RKO (cell line): ENCODE measurements at places on chromosomes 1 and 21.

- DNase-seq = peak; percentile 72
These were observed 697 bp downstream of the PRDM16 start for GRCh38 chr1:3069491-3070308.

GRCh38 chr21:16572032-16572431 lies 842.2 kb downstream of the USP25 start:
- peak; percentile 19 for DNase-seq

DNA sequence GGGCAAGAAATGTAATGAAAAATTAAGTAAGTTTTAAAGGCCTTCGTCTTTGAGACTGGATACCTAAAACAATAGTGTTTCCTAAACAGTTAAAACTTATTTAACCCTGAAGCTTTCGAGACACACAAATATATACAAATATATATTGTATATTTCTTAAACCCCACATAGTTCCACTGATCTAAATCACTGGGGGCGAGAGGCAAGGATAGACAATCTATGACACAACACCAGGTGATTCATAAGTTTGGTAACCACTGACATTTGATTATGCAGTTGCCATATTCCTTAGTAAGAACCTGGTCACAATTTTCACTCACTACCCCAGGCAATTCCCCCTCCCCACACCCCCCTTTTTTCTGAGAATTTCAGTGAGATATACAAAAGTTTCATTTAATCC lies 55.3 kb upstream of the BOLA1 start:
- peak; percentile 95 for DNase-seq

- DNase-seq = no peak
These were observed 2.7 kb downstream of the DENND2D start for GRCh38 chr1:111197598-111198284.

- DNase-seq = peak; percentile 96
These were observed 1.1 kb upstream of the GADD45A start for GRCh38 chr1:67683766-67684525.

- DNase-seq = no peak
These were observed 161.3 kb downstream of the GALNT2 start for GRCh38 chr1:230228236-230228897.

GRCh38 chr21:33811167-33812010 lies 104.2 kb downstream of the ATP5PO start:
- DNase-seq = no peak

GRCh38 chr1:20530901-20531300 lies 21.5 kb upstream of the FAM43B start:
- DNase-seq = no peak

DNA sequence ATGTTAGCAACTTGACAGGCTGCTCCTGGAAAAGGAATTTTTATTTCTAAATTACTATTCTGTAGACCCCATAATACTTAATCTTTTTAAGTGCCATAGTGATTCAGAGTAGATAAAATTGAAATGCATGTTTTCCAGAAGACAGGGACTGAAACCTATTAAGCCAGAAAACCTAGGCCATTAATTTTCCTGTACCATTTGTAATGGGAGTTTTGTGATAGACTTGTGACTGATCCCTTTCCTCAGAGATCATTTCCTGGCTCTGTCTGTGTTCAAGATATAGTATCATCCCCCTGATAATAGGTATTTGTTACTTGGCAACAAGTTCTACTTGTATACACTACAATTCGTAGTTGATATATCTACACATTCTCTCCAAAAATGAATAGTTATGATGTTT lies 1609.8 kb downstream of the AMY1C start:
- no peak for DNase-seq

GRCh38 chr21:42780617-42781016 lies 98.7 kb downstream of the WDR4 start:
- DNase-seq = no peak

- DNase-seq = peak; percentile 16
These were observed 118.2 kb upstream of the ADGRL4 start for GRCh38 chr1:79124756-79125155.

- DNase-seq = no peak
These were observed 20.5 kb downstream of the PRXL2B start for GRCh38 chr1:2606881-2607621.

DNA sequence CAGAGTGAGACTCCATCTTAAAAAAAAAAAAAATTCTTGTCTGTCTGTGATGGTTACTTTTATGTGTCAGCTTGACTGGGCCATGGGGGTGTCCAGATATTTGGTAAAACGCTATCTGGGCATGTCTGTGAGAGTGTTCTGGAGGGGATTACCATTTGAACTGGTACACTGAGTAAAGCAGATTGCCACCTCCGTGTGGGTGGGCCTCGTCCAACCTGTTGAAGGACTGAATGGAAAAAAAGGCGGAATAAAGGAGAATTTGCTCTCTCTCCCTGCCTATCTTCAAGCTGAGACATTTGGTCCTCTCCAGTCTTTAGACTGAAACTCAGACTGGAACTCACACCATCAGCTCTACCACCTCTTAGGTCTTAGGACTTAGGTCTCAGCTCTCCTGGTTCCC lies 82.8 kb downstream of the MIS18A start:
- DNase-seq = no peak

DNA sequence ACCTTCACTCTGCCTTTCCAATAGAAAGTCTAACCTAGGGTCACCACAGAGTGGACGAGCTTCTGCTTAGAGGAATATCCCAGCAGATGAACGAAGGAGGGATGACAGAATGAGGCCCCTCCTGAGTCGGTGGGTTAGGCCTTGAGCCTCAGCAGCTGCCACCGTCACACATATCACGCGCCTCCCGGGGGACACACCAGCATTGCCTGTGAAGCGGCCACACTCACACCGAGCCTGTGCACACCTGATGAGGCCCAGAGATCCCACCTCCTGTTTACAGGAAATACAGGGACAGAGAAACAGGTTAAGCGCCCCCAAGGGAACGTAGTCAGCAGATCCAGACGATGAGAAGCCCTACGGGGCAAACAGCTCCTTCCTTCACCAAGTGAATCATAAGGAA lies 25.1 kb upstream of the LRRC47 start:
- DNase-seq = no peak
